HCT116 (cell line): ENCODE measurements at places on chromosomes 16 and 17.
A peak's percentile ranks its signal among the peaks of the same experiment; 100 is the strongest.

DNA sequence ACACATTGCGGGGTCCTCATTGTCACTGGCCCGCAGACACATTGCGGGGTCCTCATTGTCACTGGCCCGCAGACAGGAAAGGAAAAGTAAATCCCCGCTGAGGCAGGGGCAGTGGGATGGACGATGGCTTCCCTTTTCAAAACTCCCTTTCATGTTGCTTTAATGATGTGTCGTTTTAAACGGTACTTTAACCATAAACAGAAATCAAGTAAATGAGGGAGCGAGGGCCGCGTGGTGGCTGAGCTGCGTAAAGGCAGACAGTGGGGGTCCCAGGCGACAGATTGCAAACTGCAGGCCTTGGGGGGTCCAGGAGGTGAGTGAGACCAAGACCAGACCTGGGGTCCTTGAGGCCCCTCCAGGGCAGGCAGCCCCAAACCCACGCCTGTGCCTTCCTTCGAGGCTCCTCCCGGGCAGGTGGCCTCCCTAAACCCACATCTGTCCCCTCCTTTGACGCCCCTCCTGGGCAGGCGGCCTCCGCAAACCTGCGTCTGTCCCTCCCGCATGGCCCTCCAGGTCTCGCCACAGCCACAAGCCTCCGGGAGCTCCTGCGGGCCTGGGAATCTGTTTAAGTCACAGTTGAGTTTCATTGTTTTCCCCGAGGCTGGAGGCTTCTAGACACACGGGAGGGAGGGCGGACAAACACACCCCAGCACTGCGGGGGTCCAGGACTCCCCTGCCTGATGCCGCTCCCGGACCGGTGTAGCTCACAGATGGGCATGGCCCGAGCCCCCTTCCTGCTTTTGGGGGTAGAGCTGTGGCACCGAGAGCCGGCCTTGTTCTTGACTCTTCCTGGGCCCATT is 7.3 kb downstream of the PIEZO1 start:
- no peak for DNase-seq

DNA sequence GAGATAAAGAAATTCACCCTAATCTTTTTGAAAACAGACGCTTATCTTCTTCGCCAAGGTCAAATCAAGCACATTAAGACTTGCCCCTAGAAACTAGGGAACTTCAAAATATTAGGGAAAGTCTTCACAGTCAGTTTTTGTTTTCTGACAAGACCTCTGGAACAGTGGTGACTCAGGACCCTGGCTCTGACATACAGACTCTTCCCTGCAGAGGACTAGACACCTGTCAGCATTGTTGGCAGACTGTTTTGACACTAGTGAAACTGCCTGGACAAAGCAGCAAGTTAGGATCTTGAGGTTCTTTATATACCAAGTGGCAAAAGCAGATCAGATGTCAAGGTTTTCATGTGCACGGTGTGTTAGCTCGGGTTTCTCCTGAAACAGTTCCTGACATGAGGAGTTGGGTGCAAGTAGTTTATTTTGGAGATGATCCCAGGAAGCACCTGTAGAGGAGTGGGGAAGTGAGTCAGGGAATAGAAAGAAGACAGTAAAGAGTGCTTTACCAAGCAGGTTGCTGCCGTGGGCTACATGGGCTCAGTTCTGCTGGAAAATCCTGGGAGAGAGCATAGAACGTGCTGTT is 182.0 kb upstream of the IRX5 start:
- DNase-seq, result no peak

DNA sequence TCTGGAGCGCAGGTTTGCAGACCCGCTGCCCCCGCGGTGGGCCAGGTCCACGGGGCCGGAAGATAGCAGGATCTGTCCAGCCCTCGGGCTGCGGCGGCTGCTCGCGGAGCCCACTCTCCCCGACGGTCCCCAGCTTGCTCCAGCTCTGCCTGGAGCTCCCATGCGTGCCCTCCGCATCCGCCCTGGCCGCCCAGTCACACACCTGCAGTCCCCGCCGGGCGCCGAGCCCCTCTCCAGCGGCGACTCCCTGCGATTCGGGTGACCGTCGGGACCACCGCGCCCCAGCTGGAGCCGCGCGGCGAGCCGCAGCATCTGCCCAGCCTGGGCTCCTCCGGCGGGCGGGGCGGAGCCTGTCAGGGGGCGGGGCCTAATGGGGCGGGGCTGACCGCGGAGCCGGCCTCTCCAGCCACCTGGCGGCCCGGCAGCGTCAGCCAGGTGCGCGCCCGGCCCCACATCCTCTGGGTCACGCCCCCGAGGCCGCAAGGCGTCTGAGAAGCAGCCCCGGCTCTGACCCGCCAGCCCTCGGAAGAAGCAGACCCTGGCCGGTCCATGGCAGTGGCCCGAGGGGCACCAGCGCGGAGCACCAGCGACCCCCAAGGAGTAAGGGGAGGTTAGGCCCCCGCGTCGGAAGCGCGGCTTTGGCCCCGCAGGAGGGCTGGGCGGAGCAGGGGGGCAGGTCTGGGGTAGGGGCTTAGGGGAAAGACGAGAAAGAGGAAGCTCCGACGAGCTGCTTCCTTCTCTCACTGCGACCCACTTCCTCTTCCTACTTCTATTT is at the start of gene PIK3R5:
TSS of gene PIK3R5 (minus strand) at position 314 of the 775 bp plus-strand sequence. CDS start 54,213 bp downstream, outside the sequence.
- no peak for DNase-seq

DNA sequence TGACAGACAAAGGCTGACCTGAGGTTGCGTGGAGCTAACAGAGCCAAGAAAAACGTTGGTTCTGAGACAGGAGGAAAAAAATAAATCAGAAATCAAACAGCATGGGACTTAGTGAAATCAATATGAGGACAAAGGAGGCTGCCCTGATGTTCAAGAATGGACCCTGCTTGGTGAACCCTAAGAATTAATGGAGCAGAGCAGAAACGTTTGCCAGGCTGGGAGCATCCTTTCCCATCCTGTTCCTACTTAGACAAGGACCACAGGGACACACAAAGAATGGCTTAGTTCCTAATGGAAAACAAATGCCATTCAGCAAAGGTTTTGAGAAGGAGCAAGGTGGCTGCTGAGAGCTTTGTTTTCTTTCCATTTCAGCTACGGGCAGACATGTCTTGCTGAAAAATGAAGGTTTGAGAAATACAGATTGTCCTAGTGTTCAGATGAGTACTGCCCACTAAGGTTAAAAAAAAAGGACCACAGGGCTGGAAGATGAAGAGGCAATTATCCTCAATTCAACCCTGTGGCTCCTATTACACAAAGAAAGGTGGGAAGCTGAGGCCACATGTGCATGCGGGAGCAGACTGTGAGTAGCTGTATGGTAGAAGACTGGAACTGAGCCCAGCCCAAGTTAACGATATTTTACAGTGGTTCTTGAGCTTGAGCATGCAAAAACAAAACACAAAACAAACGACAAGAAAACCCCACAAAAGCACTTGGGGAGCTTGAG is 230.1 kb downstream of the SLC39A11 start:
- DNase-seq, result no peak

- DNase-seq, result peak; percentile 82
Observed at GRCh38 chr17:72984926-72985325, 107.6 kb downstream of the SLC39A11 start.

DNA sequence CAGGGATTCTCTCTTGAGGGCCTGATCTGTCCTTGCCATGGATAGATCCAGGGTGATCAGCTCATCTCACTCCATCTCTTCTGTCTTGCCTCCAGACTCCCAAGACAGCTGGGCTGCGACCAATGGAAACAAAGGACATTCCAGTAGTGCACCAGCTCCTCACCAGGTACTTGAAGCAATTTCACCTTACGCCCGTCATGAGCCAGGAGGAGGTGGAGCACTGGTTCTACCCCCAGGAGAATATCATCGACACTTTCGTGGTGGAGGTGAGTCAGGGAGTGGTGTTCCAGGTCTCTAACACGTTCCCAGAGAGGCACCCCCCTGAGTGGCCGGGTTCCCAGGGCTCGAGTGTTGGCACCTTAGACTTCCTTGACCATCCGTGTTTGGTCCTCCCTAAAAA is 29.5 kb downstream of the PLCD3 start:
- DNase-seq, result no peak

GRCh38 chr16:69494991-69495392 is 70.6 kb downstream of the CYB5B start:
- DNase-seq, result peak; percentile 44

DNA sequence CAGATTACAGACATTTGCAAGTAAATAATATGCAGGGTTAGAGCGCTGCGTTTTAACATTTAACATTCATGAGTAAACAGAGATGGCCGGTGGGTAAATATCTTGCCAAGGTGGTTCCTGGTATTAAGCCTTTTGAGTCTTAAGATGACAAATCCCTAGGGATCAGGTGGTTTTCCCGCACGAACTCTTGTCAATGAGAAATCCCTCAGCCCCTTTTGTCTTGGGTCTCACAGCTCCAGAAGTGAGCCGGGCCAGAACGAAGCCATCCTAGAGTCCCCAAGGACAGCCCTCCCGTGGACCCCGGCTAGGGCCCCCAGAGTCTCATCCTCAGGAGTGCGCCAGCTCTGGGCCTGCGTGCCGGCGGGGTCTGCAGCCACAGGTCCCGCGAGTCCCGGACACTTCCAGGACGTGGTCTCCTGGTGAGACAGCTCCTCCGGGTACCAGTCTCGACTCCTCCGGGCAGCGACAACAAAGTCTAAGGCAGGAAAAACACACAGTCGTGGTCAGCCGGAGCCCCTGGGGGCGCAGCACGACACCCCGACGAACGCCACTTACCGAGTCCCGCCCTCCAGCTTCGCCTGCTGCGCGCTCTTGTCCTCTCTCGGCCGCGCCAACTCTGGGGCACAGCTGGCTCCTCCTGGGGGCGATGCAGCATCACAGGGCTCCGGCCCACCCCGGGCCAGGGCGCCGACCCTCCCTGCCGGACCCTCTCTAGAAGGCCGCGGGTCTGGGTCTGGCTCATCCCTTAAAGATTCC is 13.3 kb downstream of the MIS12 start:
- DNase-seq, result no peak

GRCh38 chr17:47928415-47928814 is 13.0 kb upstream of the PNPO start:
- DNase-seq, result no peak

DNA sequence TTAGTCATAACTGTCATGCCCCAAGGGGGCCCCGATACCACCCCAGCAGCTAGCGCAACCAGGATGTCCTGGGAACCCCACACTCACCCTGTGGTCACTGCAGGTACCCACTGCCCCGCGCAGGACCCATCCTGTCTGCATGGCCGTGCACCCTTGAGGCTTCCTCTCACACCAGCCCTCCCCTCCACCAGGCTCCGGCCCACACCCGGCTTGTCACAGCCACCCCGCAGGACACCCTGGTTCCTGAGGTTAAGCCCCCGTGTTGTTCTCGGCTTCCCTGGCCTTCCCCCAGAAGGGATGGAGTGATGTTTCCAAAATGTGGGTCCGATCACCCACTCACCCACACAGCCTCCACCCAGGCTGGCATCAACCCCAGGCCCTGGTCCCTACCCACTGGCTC is 7.5 kb downstream of the DNASE1L2 start:
- no peak for DNase-seq

DNA sequence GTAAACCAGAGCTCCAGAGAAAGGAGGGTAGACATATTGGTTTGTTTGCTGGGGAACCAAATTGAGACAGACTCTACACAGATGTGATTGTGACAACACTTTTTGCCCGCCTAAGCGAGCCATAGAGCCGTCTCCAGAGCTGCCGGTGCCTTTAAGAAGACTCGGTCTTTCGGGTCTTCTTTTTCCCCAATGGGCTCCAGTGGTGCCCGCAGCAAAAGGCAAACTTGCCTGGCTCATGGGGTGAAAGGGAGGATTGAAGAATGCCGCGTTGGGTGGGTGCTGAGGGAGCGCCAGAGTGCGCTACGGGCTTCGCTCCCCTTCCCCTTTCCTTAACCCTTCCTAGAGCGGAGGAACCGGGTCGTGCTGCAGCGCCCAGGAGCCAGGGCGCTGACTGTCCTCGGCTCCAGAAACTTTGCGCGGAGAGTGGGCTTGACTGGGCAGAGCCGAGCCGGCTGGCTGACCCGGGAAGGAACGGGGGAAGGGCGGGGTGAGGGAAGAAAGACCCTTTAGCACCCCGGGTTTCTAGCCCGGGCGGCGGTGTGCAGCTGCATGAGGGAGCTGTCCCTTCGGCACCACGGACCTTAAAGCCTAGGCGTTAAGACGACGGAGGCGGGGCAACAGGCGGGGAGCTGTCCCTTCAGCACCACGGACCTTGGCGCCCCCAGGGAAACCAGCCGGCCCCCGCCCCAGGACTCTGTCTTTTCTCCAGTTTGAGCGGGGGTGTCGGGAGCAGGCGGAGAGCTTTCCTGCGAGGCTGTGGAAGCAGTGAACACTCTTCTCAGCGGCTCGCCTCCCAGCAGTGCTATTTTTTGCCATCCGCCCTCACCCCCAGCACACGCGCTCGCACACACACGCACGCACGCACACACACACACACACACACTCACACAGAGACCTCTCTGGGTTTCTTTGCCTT is at the start of gene CACNG3:
TSS of gene CACNG3 (plus strand) at position 880 of the 916 bp plus-strand sequence. CDS start 420 bp downstream, outside the sequence.
- no peak for DNase-seq

- DNase-seq, result no peak
Observed at GRCh38 chr17:78764871-78765270, 17.2 kb downstream of the CYTH1 start.

- no peak for DNase-seq
Observed at GRCh38 chr16:5791011-5791657, 693.5 kb upstream of the EEF2KMT start.

DNA sequence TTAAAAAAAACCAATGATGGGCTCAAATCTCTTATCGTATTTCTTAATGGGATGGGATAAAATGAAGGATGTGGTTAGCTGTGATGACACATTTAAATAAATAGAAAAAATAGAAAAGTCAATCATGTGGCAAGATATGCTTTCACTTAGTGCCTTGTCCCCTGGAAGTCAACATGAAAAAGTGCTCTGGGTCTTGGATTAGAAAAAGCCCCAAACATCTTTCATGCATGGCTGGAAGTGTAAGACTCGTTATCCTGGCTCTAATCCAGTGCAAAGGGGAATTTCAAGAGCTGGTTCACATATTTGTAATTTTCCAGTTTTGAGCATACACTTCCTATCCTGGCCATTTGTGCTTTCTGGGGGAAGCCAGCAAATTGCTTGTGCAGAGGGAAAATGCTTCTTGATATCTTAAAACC is 160.9 kb downstream of the MAP2K6 start:
- DNase-seq, result no peak
